ENCODE measurements at places on chromosomes 16 and 17.

- DNase-seq: no peak
These were observed 36.9 kb upstream of the ERN1 start for GRCh38 chr17:64166876-64167275.

DNA sequence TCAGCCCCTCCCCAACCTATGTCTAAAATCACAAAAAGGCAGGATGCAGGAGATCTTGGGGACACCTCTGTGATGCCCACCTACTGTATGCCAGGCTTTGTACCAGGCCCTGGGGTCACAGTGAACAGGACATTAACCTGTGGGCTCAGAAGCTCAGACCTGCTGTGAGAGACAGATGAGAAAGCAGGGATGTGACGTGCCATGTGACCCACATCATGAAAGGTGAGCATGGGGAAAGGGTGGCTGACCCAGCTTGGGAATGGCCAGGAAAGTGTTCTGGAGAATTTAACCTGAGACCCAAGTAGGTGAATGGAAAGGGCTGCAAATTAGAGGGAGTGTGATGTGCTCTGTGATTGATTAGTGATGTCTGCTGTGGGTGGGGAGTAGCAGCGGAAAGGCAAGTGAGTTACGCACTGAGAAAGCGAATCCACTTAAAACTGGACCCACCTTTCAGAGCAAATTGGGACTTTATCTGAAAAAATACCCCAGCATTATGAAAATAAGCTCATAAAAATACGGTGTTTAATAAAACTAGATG lies 132.2 kb downstream of the IRF8 start:
- no peak for DNase-seq

GRCh38 chr17:48641541-48642058 lies 15.4 kb upstream of the HOXB9 start:
- DNase-seq: no peak

- no peak for DNase-seq
These were observed 10.2 kb downstream of the LASP1 start for GRCh38 chr17:38879878-38880665.

DNA sequence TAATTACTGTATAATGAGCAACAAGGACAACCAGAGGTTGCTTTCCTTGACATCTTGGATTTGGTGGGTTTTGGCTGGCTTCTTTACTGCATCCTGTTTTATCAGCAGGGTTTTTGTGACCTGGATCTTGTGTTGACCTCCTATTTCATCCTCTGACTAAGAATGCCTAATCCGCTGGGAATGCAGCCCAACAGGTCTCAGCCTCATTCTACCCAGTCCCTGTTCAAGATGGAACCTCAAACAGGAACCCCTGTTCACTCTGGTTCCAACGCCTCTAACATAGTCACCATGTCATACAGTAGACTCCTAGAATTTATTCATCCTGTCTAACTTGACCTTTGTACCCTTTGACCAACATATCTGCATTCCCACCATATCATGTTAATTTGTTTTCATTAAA lies 183.8 kb upstream of the SOX9 start:
- no peak for DNase-seq

GRCh38 chr17:70848785-70849184 lies 679.5 kb downstream of the KCNJ2 start:
- DNase-seq: no peak

DNA sequence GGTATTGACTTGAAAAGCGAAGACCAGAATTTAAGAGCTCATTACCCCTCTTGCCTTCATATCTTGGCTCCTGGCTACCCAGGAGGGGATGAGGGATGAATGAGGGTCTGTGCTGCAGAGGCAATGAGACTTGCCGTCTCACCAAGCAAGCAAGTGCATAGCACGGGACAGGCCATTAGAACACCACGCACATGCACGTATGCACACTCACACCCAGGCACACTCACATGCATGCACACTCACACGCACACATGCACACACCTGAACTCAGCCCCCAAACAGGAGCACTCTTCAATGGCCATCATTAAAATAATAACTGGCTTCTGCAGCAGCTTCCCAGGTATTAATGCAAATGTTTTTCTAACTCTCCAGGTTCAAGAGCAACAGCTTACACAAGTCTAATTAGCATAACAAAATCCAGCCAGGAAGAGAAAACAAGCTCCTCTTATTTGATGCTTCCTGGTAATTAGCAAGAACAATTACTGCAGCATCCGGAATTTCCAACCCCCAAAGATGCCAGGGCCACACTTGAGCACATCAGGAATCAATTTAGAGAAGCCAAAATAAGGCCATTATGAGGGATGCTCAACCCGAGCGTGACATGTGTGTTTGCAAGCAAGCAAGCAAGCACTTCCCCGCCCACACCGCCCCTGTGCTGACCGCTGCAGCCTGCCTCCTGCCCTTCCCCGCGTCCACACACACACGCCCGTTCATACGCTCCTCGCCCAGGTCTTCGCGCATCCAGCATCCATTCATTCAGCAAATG lies 171.6 kb upstream of the TNRC6C start:
- DNase-seq: no peak

DNA sequence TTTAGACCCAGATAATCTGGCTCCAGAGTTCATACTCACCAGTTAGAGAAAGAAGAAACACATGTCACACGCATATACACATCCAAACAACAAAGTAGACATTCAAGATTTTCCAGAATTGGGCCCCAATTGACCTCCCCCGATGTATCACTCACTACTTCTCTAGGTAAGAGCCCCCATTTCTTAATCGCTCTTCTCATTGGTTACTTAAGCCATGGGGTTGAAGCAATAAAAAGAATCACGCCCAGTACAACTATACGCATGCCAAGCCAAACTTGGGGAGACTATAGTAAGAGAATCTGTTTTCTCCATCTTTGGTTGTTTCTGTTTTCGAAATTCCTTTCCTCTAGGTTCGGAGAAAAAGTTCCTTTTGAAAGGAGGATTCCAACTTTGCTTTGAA lies 565 bp downstream of the DDX52 start:
- DNase-seq: no peak

DNA sequence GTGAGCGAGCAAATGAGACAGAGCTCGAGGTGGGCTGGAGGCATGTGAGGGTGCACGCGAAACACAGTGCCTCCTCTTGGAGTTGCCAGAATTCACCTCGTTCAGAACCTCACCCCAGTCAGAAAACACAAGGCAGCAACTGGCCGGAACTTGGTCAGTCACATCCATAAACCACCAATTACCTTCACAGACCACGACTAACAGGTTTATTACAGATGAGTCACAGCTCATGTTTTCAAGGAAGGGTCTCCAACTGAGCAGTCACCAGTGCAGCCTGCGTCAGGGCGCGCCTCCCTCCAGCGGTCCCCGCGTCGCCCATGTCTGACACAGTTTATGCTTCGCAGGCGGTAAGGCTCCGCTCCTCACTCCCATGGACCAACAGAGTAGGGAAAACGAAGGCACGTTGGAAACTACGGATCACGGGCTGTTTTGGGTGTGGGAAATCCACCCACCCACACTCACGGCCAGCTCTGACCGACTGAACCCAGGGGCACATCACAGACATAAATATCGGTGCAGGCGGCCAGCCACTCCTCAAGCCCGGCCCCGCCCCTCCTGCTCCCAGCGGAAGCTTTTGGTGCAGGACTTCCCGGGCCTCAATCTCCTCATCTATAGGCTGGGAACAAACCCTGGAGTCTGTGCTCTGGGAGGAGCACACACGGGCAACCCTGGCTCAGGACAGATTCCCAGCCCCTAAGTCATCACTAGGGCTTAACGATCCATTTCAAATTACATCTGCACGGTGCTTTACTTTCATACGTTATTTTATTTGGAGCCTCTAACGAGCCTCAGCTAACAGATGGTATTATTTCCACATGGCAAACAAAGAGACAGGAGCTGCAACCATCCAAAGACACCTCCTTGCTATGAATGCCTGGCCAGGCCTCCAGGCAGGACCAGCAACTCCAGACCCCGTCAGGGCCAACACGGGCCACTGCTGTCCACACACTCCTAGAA lies 126.3 kb downstream of the ZNF778 start:
- DNase-seq: no peak

- no peak for DNase-seq
These were observed 15.6 kb upstream of the TMEM98 start for GRCh38 chr17:32912218-32912897.

- peak; percentile 4 for DNase-seq
These were observed 680 bp downstream of the SKA2 start for GRCh38 chr17:59154292-59154720.

- no peak for DNase-seq
These were observed 2.2 kb downstream of the GRB7 start for GRCh38 chr17:39739885-39740356.

GRCh38 chr17:61155590-61156237 lies 243.9 kb upstream of the TBX2 start:
- no peak for DNase-seq

- DNase-seq: no peak
These were observed 1.1 kb downstream of the ZNF423 start for GRCh38 chr16:49854796-49855203.

DNA sequence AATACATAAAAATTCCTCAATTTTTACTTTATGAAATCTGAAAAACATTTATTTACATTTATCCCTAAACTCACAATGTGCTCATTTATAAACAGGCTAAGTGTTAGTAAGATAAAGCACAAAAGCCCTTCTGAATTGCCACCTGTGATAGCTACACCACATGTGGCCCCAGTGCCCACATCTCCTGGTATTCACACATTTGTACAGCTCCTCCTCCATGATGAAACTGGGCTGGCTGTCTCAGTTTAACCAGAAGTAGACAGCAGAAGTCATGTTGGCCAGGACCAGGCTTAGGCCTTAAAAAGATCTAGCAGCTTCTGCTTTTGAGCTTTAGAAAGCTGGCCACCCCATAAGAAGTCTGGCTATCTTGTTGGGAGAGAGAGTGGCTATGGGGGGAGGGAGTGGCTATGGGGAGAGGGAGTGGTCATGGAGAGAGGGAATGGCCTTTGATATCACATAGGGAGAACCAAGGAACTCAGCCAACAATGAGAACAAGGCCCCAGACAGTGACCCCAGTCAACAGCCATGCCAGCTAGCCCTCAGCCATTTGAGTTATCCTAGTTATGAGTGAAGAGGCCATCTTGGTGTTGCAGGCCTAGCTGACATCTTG lies 47.4 kb downstream of the CEP95 start:
- no peak for DNase-seq

- DNase-seq: no peak
These were observed 13.3 kb downstream of the HDAC5 start for GRCh38 chr17:44110011-44110686.

DNA sequence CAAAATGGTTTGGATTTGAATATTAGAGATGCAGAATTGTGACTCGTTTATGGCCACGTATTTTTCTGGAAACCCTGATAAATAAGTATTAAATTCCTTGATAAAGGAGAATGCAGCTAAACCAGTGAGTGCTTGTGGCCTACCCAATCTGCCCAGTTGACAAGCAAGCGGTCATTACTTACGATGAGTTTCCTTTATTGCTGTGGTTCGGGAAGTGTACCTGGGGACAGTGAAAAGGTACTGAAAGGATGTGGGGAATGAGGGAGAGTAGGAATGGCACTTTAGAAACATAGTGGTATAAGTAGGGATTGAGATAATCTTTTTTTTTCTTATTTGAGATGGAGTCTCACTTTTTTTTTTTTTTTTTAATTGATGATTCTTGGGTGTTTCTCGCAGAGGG lies 33.8 kb downstream of the RBBP6 start:
- DNase-seq: no peak

DNA sequence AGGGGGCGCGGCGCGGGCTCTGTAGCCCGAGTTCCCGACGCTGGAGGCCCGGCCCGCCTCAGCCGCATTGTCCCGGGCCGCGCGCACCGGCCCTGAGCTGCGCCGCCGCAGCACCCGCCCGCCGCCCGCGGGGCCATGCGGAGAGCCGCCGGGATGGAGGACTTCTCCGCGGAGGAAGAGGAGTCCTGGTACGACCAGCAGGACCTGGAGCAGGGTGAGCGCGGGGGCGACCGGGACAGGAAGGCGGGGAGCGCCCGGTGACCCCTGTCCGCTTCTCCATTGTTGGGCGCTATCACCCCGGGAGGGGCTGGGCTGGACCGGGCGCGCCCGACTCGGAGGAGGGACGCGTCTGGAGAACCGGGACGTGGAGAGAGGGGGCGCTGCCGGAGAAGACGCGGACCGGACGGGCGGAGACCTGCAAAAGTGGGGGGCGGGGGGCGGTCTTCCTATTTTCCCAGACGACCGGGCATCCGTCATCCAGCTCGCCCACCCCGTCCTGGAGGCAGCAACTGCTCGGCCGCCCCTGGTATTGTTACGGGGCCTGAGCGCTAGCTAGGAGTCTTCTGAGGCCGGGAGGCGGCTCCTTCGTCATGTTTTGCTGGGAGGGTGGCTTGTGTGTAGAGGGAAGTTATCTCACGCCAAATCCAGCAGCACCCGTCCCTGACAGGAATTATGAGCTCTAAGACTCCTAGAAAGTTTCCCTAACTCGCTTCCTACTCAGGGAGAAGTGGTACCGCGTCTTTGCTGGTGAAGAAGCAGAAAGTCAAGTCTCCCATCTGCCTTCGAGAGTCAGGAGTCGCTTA lies 678 bp downstream of the CDR2L start:
- no peak for DNase-seq

GRCh38 chr16:53895433-53895832 lies 191.5 kb downstream of the FTO start:
- DNase-seq: no peak

DNA sequence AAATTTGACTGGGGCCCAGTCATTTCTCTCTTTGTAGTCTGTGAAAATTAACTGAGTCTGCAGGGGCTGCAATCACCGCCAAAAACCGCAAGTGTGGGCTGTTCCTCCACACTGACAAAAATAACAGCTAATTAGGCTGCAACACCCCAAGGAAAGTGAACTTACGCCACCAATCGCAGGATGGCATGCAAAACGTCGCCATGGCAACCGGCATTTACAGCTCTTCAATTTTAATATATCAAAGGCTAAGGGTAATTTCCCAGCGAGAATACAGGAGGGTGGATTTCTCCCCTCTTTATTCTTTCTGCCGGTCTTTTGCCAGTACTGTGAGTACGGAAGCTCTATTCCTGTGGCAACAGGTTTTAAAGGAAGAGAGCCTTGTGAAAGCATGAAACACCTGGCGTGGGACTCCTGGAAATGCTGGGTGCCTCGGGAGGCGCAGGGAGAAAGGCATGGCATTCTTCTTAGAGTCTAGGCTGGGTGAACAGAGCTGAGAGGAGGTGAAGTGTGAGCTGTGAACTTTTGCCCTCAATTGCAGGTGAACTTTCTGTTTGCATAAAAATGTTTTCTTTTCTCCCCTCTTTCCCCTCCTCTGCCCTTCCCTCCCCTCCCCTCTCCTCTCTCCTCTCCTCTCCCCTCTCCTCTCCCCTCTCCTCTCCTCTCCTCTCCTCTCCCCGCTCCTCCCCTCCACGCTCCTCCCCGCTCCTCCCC lies 399.7 kb downstream of the XYLT1 start:
- DNase-seq: peak; percentile 58

GRCh38 chr17:19295473-19296135 lies 58.4 kb downstream of the EPN2 start:
- no peak for DNase-seq

- DNase-seq: no peak
These were observed 183.1 kb upstream of the COX10 start for GRCh38 chr17:13885953-13886889.
